Tibial artery (tissue), 4 donors: ENCODE measurements at places on chromosomes 16 and 17.
A peak's percentile ranks its signal among the peaks of the same experiment; 100 is the strongest.

DNA sequence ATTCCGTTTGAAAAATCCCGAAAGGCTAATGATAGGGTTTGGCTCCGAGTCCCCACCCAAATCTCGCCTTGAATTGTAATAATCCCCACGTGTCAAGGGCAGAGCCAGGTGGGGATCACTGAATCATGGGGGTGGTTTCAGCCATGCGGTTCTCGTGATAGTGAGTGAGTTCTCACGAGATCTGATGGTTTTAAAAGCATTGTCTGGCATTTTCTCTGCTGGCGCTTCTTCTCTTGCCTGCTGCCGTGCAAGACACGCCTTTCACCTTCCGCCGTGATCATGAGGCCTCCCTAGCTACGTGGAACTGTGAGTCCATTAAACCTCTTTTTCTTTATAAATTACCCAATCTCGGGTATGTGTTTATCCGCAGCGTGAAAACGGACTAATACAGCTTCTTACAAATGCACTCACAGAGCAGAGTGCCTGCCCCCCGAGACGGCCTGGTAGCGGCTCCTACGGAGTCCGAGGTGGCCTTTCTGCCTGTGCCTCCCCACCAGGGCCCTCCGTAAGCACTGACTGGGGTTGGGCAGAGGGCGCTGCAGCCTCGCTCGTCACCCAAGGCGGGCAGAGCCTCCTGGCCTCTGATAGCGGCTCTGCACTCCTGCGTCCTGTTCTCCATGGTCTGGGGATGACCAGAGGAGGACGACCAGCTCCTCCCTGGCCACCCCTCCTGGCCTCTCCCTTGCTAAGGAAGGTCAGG, 131.7 kb downstream of the FOXL1 start:
- peaks cover 2% of the 10 kb centered on the region for H3K27me3 ChIP-seq
- H3K4me1 ChIP-seq: no peaks in the 10 kb centered on the region
- H3K27ac ChIP-seq: no peak overlapping the region
- H3K4me3 ChIP-seq: no peak overlapping the region
- no peak for DNase-seq

DNA sequence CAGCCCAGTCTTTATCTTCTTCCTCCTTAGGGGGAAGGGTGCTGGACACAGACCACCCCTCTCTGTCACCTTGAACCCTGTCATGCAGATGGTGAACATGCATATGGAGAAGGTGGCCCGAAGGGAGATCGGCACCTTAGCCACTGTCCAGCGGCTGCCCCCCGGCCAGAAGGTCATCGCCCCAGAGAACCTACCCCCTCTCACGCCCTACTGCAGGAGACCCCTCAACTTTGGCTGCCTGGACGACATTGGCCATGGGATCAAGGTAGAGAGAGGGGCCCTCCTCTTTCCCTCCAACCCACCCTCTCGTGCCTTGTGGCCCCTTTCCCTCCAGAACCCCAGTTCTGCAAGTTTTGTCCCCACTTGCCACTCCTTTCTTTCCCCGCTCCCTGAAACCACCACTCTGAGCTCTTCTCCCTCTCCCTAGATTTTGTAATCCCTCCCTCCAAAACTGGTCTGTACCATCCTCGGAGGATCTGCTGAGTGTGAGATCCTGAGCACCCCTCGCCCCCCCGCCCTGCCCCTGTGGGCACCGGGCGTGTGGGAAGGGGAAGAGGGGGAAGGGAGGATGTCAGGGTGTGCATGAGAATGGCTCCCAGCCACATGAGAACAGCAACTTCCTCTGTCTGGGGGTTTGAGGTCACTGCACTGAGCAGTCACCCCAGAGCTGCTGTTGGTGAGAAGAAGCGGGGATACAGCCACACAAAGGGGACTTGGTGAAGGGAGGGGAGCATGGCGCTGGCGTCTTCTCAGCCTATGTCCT, 7.3 kb downstream of the ABI3 start:
- DNase-seq: peak; percentile 81
- H3K4me1 ChIP-seq: peaks cover 4% of the 10 kb centered on the region
- H3K4me3 ChIP-seq: no peak overlapping the region
- H3K36me3 ChIP-seq: no peaks in the 10 kb centered on the region
- H3K27ac ChIP-seq: no peak overlapping the region

GRCh38 chr17:57106107-57106835, 21.2 kb downstream of the AKAP1 start:
- no peak overlapping the region for H3K4me3 ChIP-seq
- peaks cover 7% of the 10 kb centered on the region for H3K36me3 ChIP-seq
- peak overlapping the region; percentile 36 for H3K27ac ChIP-seq

GRCh38 chr17:1365445-1366039, 34.5 kb downstream of the YWHAE start:
- peaks cover 15% of the 10 kb centered on the region for H3K36me3 ChIP-seq
- H3K4me3 ChIP-seq: no peak overlapping the region
- peaks cover 39% of the 10 kb centered on the region for H3K4me1 ChIP-seq
- DNase-seq: peak; percentile 76
- peak overlapping the region; percentile 61 for H3K27ac ChIP-seq
- H3K27me3 ChIP-seq: no peaks in the 10 kb centered on the region

- H3K36me3 ChIP-seq: no peaks in the 10 kb centered on the region
- no peaks in the 10 kb centered on the region for H3K27me3 ChIP-seq
- DNase-seq: no peak
- H3K4me1 ChIP-seq: no peaks in the 10 kb centered on the region
- H3K4me3 ChIP-seq: no peak overlapping the region
Measured at GRCh38 chr16:4578961-4579530, 22.9 kb downstream of the C16orf96 start.

DNA sequence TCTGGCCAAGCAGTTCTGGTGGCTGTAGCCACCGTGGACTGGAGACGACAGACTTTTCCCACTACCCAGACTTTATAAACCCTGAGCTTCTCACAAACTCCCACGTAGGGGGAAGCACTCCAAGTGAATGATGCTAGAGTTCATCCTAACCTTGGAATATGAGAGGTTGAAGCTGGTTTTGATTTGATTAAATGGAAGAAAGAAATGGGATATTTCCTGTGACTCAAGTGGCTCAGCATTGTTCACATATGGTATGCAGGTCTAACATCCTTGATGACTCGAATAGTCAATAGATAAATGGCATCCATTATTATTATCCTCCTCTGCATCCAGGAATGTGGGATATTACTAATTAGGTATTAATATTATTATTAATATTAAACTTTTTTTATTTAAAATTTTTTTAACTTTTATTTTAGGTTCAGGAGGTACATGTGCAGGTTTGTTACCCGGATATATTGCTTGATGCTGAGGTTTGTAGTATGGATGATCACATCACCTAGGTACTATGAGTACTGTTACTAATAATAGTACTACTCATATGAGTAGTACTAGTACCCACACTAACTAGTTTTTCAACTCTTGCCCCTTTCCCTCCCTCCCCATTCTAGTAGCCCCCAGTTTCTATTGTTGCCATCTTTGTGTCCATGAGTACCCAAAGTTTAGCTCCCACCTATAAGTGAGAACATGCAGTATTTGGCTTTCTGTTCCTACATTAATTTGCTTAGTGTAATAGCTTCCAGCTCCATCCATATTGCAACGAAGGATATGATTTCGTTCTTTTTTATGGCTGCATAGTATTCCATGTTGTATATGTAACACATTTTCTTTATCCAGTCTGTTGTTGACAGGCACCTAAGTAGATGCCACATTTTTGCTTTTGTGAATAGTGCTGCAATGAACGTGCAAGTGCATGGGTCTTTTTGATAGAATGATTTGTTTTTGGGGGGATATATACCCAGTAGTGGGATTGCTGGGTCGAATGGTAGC, 22.9 kb downstream of the PIK3R6 start:
- H3K4me3 ChIP-seq: no peak overlapping the region
- no peak overlapping the region for H3K27ac ChIP-seq
- peaks cover 5% of the 10 kb centered on the region for H3K4me1 ChIP-seq

DNA sequence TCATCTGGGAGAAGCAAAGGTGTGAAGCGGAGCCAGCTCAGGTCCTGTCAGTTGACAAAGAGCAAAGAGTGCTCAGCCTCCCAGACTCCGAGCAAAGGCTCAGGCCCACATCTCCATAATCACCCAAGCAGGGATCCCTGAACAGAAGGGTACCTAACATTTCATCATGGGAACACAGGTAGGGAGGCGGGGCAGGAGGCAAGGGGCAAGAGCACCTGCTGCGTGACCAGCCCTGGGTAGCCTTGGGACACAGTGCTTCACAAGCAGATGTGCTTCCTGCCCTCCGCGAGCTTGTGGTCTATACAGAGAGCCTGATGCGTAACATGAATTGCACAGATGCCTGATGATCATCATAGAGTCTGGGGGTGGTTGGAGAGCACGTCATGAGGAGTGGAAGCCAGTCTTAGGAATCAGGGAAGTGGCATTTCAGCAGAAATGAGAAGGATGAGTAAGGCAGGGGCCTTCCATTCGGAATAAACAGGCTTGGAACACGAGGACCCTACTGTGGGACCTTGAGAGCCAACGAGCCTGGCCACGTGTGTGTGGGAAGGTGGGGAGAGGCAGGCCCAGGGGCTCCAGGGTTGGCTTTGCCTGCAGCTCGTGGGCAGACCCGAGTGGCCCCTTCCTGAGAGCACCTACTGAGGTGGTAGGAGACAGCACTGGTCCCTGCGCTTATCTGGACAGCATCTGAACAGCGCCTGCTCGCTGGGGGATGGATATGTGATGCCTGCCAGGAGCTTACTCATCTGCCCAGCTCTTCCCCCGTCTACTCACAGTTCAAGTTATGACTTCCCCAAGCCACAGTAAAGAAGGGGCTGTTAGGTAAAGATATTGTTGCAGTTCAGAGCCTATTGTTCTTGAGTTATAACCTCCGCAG, 125.8 kb downstream of the CCDC182 start:
- H3K36me3 ChIP-seq: no peaks in the 10 kb centered on the region
- H3K27me3 ChIP-seq: no peaks in the 10 kb centered on the region
- DNase-seq: no peak
- no peak overlapping the region for H3K27ac ChIP-seq

DNA sequence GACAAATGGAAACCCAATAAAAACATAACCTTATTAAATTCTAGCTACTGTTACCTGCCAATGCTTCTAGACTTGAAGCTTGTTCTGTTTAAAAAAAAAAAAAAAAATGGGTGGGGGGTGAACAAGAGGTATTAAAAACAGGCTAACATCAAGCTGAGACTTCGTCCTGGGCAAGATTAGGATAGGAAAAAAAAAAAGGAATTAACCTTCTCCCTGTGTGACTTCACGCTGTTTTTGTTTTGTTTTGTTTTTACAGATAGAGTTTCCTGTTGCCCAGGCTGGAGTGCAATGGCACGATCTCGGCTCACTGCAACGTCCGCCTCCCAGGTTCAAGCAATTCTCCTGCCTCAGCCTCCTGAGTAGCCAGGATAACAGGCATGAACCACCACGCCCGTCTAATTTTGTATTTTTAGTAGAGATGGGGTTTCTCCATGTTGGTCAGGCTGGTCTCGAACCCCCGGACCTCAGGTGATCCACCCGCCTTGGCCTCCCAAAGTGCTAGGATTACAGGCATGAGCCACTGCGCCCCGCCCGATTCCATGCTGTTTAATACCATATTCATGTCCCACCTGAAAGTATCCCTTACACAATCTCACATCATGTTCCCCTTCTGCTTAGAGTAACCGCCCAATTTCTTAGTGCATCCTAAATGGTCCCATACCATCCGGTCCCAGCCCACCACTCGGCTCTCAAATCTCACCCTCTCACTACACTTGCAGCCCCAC, 2.2 kb downstream of the USP31 start:
- H3K4me1 ChIP-seq: no peaks in the 10 kb centered on the region
- H3K27me3 ChIP-seq: no peaks in the 10 kb centered on the region
- no peak overlapping the region for H3K4me3 ChIP-seq
- no peak for DNase-seq
- no peaks in the 10 kb centered on the region for H3K36me3 ChIP-seq

DNA sequence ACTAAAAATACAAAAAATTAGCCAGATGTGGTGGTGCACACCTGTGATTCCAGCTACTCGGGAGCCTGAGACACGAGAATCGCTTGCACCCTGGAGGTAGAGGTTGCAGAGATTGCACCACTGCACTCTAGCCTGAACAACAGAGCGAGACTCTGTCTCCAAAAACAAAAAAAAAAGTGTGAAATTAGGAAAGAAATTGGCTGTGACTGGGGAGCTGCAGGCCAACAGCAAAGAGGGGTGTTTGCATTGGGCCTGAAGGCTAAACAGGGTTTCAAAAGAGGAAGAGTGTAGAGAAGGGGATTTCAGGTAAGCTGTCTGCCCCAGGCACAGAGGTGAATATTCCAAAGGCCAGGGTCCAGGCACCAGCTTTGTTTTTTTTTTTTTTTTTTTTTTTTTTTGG, 9.4 kb downstream of the BMERB1 start:
- no peak for DNase-seq
- H3K4me3 ChIP-seq: no peak overlapping the region
- H3K27me3 ChIP-seq: no peaks in the 10 kb centered on the region
- H3K36me3 ChIP-seq: peaks cover 18% of the 10 kb centered on the region

DNA sequence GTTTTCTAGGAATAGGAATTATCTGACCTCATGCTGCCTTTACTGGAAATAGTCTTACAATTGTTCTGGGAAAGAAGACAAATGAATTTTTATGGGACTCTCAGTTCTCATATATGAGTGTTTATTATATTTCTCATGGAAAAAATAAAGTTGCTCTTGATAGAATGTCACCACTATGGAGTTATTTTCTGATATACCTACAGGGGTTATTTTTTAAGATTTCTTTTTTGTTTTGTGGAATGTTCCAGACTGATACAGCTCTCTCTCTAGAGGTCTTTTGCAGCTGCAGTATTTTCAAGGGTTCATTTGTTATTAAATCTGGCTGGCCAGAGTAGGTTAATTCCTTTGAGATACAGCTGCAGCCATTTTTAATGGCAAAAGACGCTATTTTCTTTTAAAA, 100.7 kb downstream of the ABCA8 start:
- DNase-seq: no peak
- H3K36me3 ChIP-seq: no peaks in the 10 kb centered on the region
- H3K4me1 ChIP-seq: no peaks in the 10 kb centered on the region
- H3K27me3 ChIP-seq: no peaks in the 10 kb centered on the region
